AG04449 (cell line): ENCODE measurements at places on chromosomes 5 and 9.

DNA sequence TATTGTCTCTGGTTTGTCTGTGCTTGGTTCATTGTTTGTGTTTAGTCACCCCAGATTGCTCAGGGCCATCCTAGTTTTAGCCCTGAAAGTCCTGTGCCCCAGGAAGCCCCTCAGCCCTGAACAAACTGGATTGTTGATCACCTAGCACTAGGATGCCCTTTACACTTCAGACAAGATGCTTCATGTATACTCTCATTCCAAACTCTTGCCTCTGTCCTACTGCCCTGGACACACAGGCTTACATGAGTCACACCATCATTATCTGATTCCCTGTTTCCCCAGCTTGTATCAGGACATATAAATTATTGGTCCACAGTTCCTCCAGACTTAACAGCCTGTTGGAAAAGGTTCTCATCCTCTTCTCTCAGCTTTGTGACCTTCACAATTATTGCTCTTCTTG lies 120.1 kb downstream of the BAAT start:
- no peak for DNase-seq

DNA sequence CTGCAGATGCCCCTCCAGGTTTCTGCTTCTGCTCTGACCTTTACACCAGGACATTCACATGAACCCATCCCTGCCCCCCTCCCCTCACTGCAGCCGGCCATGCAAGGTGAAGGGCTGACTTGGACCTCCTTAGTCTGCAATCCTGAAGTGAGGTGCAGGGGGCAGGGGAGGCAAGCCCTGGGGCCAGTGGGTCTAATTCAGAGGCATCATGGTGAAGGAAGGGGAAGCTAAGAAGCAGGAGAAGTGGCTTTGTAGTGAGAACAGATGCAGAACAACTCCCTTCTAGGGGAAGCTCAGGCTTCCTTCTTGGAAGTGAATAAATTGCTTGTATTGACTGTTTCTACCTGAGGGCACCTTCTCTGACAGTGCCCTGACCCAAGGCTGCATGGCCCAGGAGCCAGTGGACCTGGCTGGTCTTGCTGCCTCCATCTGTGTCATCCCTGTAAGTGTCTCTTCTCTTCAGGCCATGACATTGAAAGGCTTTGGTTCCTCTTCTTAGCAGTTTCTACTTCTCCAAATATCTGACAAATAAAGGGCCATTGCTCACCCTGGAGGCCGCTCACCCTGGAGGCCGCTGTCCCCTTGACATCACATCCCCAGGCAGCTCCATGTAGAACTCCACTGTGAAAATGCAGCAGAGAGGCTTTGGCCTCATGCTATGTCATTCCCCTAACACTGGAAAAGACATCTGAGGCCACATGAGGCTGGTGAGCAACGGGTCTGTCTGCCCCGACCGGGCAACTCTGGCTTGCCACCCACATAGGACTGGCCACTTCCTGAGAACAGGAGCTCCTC lies 55.3 kb downstream of the GADD45G start:
- no peak for DNase-seq

DNA sequence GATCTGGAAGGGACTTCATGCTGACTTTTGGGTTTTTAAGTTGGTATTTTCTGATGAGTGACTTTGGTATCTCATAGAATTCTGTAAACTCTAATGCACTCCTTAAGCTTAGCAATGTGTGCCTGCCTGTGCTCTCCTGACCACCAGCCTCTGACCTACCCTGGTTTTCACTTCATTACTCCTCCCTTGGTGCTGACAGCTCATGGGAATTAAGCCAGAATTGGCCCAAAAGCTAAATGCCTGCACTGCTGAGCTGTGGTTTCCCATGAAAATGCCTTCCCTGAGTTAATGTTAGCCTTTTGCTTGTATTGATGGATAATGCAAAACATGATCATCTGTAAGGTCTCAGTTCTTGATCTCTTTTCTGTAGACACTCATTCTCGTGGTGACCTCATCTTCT lies 308.0 kb downstream of the DOCK8 start:
- DNase-seq, result no peak

- no peak for DNase-seq
These were observed 61.3 kb upstream of the SPOCK1 start for GRCh38 chr5:137560420-137560819.

- DNase-seq, result no peak
These were observed 23.7 kb downstream of the MAN2A1 start for GRCh38 chr5:109713453-109713852.

DNA sequence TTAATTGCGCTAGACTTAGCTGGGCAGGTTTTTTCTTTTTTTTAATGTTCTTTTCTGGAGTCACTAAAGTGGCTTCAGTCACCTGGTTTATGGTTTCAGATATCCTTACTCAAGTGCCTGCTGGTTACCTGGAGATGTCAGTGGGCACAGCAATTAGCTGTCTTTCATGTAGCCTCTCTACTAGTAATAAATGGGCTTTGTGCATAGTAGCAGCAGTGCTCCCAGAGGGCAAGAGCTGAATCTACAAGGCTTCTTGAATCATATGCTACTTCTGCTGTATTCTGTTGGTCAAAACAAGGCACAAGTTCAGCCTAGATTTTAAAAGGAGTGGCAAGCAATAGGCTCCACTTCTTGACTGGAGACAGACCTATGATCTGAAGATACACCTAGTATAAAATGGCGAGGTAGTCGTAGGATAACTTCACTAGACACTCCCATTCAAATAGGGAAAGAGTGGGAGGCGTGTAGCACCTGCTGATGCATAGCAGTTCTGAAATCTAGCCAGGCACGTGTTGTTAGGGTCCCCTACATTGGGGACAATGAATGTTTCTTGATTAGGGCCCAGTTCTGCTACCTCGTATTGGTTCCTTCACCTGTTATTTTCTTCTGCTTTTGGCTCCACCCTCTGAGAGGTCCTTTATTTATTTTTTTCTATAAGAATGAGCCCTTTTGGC lies 7.0 kb downstream of the SCAMP1 start:
- DNase-seq, result no peak

- DNase-seq, result no peak
These were observed 803.5 kb downstream of the TLE1 start for GRCh38 chr9:80885894-80886293.

- DNase-seq, result no peak
These were observed 13.4 kb upstream of the GAPT start for GRCh38 chr5:58477760-58478376.

DNA sequence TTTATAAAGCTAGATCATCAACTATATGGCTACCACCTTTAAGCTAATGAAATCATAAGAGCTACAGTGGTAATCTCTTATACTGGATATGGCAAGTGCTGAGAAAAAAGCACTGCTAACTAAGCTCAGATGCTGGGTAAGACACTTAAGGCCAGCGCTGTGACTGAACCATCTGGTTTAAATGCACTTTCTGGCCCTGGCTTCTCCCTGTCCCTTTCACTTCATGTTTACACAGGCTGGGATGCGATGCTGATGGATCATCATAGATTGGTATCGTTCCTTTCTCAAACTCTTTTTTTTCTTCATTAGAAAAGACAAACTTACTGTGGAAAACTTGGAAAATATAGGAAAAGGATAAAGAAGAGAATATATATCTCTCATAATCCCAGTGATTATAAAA lies 52.3 kb downstream of the KIF24 start:
- no peak for DNase-seq

DNA sequence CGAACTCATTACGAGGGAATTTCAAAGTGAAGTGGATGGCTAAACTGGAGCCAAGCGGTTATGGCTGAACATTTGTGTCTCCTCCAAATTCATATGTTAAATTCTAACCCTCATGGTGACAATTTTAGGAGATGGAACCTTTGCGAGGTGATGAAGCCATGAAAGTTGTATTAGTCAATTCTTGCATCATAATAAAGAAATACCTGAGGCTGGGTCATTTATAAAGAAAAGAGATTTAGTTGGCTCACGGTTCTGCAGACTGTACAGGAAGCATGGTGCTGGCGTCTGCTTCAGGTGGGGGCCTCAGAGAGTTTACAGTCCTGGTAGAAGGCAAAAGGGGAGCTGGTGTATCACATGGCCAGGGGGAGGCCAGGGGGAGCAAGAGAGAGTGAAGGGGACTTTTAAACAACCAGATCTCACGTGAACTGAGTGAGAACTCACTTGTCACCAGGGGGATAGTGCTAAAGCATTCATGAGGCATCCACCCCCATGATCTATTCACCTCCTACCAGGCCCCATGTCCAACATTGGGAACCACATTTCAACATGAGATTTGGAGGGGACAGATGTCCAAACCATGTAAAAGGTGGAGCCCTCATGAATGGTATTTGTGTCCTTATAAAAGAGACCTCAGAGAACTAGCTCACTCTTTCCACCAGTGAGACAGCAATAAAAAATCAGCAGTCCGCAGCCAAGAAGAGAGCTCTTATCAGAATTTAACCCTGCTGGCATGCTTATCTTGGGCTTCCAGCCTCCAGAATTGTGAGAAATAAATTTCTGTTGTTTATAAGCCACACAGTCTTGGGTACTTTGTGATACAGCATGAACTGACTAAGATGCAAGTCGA lies 143.4 kb downstream of the MTRR start:
- no peak for DNase-seq

DNA sequence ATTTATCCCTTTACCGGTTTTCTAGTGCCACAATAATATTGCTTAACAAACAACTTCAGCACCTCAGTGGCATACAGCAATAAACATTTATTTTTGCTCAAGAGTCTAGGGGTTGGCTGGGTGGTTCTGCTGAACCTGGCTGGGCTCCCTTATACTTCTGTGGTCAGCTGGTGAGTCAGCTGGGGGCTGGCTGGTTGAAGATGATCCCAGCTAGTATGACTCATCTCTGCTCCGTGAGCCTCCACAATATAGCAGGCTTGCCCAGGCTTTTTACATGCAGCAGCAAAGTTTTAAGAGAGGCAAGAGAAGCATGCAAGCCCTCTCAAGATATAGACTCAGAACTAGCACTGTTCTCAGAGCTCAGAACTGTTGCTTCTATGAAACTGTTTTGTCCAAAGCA lies 523.5 kb upstream of the CLINT1 start:
- DNase-seq, result peak; percentile 90

DNA sequence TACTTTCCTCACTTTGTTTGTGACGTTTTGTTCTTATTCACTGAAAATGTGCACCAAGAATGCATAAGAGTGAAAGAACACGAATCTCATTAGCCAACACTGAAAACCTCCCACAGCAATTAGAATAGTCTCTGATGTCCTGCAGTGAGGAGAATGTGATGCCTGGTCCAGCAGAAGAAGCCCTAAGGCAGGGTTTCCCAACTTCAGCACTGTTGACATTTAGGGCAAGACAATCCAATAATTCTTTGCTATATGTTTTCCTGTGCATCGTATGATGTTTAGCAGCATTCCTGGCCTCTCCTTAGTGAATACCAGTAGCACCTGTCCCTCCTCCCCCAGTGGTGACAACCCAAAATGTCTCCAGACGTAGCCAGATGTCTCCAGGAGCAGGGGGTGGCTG lies 14.8 kb downstream of the MVB12B start:
- DNase-seq, result no peak

- peak; percentile 94 for DNase-seq
These were observed 119.7 kb upstream of the TARS1 start for GRCh38 chr5:33321026-33321425.

DNA sequence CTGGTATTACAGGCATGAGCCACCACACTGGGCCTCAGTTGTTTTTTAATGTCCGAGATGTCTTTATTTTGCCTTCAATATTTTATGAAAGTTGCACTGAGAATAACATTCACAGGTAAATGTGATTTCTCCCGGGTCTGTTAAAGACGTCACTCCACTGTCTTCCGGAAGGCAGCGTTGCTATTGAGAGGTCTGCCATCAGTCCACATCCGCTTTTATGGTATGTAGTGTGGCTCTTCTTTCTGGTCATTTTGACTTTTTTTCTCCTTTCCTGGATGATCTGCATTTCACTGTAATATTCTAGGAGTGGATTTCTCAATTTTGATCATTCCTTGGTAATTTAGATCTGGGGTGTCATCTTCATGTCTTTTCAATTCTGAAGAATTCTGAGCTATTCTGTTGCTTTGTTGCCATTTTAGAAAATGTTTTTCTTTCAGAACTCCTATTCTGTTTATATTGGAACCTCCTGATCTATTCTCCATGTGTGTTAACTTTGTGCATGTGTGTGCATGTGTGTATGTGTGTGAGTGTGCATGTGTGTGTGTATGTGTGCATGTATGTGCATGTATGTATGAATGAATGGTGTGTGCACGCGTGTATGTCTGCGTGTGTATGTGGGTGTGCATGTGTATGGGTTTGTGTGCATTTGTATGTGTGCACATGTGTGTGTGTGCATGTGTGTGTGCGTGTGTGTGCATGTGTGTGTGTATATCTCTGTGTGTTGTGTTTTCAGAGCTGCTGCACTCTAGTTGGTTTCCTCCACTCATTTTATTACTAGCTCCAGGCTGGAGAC lies 1.9 kb upstream of the LCN1 start:
- DNase-seq, result no peak

GRCh38 chr9:81565144-81565543 lies 124.2 kb downstream of the TLE1 start:
- DNase-seq, result no peak

GRCh38 chr5:87195104-87195591 lies 72.5 kb upstream of the RASA1 start:
- peak; percentile 33 for DNase-seq
